ENCODE measurements at places on chromosomes 12 and 14. TPM values are rescaled to one million over a fixed set of nuclear protein-coding genes. Genes with fewer than 3 reads are reported as not detected.

GRCh38 chr12:75011120-75011519, 198.5 kb downstream of the KCNC2 start:
- no peak for DNase-seq

DNA sequence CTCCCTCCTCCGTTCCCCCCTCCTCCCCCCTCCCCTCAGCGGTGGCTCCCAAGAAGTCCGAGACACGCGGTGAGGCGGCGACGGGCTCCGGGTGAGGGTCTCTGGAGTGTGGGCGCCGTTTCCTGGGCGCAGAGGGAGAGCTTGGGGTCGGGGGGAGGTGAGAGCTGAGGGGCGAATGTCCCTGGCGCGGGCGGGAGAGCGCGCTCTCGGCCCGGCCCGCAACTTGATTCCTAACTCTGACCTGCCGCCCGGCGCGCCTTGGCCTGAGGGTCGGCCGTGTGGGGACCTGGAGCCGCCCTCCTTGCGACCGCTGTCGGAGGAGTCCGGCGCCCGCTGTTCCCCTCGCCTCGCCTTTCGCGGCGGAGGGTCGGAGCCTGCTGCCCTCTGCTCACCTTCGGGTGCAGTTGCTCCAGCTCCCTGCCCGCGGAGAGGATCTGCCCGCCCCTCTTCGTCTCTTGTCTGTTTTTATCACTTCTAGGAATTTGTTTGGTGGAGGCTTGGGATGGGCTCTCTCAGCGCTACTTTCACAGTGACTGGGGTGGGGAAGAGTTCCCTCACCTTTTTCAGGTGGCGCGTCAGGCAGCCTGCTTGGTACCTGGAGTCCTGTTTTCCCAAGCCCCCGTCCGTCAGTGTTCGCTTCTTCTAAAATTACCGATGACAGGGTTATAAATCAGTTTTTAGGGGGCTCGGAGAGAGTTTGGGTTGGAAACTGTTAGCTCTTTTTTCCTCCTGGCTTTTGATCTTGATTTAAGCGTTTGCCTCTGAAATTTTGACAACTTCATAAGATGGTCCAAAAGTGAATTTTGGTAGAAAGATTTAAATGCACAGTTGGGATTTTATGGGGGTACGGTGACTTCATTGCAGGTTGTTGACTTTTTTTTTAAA, 495 bp downstream of the ADIPOR2 start:
- peak; percentile 60 for DNase-seq

DNA sequence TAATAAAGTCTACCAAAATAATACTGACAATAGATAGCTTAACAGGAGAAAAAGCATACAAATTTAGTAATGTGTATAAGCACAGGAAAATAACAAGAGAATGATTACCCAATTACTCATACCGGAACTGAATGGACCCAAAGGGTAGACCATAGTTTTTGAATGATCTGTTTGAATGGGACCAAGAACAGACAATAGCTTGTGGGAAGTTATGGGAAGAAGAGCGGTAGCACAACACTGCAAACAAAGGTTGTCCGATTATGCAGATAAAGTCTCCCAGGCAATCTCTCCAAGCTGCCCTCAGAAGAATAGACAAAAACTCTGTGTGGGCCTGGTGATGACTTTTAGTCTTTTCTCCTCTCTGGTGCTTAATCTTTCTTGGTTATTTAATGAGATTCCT, 96.6 kb upstream of the NEDD1 start:
- DNase-seq = no peak

GRCh38 chr12:116381240-116381743, 103.8 kb upstream of the MED13L start:
- no peak for DNase-seq

DNA sequence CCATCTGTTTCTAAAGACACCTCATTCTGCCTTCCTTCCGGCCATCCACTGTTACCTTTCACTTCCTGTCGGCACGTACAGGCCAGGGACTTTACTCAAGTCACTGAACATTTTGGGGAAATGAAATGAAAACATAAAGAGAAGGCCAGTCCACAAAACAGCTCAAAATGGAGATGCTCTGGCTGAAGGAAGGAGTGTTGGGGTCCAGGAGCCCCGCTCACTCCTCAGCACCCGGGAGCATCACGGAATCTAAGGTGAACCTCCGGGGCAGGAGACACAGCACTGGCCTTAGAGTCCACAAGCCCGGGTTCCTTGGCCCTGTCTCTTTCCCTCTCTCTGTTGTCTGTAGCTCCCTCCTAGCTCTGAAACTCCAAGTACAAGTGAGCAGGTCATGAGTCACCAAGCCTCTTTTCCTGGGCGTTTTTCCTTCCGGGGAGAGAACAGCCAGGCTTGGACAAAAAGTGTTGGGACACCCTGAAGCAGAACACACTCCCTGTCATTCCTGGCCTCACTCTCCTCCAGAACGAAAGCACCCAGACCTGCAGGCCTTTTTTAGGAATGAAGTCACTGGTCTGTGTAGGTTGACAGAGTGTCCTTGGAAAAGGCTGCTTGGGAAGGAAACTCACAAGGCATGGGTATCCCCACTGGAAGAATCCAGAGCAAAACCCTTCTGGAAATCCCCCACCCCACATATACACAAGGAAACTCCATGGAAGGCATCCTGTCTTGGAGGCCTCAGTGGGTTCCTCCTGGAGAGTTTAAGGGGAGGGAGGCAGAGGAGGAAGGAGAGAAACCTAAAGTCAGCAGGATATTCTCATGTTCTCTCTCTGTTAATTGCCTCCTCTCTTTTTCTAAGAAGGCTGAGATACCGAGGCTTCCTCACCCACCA, 245.3 kb downstream of the ZFP36L1 start:
- no peak for DNase-seq

GRCh38 chr14:105474483-105475268, at the start of gene CRIP2:
CRIP2 (plus strand) TSS chr14:105474821; CDS start chr14:105474863, 42 bp downstream.
- no peak for DNase-seq

GRCh38 chr12:22792138-22792537, 167.2 kb downstream of the ETNK1 start:
- no peak for DNase-seq

GRCh38 chr14:100708425-100709288, 18.0 kb upstream of the DLK1 start:
- no peak for DNase-seq

GRCh38 chr12:3313066-3313465, 177.9 kb upstream of the PRMT8 start:
- DNase-seq = no peak

DNA sequence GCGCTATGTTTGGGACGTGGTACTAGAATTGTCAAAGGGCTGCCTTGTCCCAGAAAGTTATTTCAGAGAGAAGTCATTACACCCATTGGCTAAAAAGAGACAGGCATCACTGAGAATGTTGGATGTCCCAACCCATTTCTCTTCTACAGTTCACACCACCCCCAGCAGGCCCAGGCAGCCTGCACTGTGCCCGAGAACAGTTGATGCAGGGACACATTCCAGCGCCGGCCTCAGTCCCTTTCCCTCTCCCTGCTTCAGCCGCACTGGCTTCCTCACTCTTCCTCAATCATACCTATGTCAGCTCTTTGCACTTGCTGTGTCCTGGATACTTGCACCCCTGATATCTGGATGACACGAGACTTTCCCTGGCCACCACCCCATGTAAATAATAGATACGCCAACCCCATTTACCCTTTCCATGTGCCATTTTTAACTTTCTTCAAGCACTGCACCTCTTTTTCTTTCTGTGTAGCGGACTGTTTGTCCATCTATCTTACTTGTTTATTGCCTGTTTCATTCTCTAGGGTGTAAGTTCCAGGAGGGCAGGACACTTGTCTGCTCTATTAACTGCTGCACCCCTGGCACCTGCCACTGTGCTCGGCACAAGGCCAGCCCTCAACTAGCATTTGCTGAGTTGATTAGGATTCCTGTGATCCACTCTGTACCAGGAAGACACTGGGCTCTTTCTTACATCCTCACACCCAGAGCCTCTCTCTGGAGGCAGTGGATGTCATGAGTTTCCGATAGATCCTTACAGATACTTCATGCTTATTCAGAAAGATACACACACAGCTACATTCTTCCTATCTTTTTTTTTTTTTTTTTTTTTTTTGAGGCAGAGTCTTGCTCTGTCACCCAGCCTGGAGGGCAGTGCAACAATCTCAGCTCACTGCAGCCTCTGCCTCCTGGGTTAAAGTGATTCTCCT, 76.6 kb upstream of the CEP83 start:
- DNase-seq = no peak

GRCh38 chr12:109652977-109653264, 60.7 kb upstream of the FAM222A start:
- DNase-seq = no peak

GRCh38 chr14:101916816-101917412, 47.5 kb upstream of the DYNC1H1 start:
- no peak for DNase-seq

- no peak for DNase-seq
Observed at GRCh38 chr12:116009805-116010204, 267.7 kb downstream of the MED13L start.

- DNase-seq = no peak
Observed at GRCh38 chr12:58530742-58531062, 389.6 kb downstream of the LRIG3 start.

- DNase-seq = no peak
Observed at GRCh38 chr12:100382338-100382737, 25.5 kb downstream of the SLC17A8 start.

- DNase-seq = no peak
Observed at GRCh38 chr14:31934767-31935266, 142.3 kb upstream of the ARHGAP5 start.

GRCh38 chr12:112153181-112153892, 28.0 kb downstream of the TRAFD1 start:
- DNase-seq = no peak

- no peak for DNase-seq
Observed at GRCh38 chr14:73140811-73141323, 4.6 kb downstream of the PSEN1 start.

- no peak for DNase-seq
Observed at GRCh38 chr12:80861641-80862378, 75.9 kb downstream of the LIN7A start.

GRCh38 chr14:63918411-63918810, 65.6 kb downstream of the SYNE2 start:
- DNase-seq = no peak

DNA sequence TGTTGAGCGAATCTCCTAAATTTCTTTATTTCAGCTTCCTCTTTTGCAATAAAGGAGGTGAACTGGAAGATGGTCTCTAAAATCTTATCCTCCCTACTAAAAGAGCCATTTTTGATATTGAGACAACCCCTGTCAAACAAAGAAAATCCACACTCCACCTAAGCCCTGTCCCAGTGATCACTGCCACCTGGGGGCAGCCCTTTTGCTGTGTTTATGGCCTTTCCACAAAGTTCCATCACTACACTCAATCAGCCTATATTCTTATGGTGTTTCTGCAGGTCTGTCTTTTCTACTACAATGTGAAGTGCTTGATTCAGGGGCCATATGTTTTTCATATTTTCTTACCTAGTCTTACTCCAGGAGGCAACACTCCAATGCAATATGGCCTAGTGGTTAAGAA, 163.7 kb downstream of the BMP4 start:
- no peak for DNase-seq

GRCh38 chr14:90996967-90997366, 63.5 kb downstream of the RPS6KA5 start:
- DNase-seq = no peak

GRCh38 chr12:98736352-98737321, 91.5 kb downstream of the APAF1 start:
- DNase-seq = no peak

DNA sequence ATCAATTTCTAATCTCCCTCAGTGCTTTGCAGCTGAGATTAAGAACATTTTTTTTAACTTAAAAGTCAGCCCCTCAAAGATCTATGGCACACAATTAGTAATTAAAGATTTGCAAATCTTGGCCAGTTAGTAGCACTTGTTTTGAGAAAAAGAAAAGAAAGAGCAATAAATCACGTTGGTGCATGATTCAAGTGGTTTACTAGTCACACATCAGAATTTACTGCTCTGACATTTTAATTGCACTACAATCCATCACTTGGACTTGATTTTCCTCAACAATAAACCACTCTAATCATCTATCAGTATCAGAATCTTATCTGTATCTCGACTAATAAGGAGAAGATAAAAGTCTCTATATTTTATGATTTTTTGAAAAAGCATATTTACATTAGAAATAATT, 154.3 kb downstream of the HELB start:
- no peak for DNase-seq

- DNase-seq = no peak
Observed at GRCh38 chr14:94355191-94355794, 32.2 kb upstream of the SERPINA6 start.

- peak; percentile 85 for DNase-seq
Observed at GRCh38 chr14:49999146-49999761, 106.4 kb downstream of the ARF6 start.

DNA sequence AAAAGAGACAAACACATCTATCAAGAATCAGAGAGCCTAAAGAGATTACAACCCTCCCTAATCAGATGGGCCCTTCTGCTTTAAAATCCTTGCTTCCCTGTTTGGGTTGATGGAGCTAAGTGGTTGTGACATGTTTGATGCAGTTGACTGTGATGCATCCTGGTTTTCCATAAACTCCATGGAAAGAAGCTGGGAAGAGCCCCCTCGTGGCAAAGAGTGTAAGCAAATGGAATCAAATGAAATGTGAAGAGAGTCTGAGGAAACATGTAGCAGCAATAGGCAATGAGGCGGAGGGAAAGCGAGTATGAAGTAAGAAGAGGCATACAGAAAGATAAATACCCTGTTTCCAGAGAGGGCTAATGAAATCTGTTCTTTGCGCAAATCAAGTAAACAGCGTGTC, 70.4 kb upstream of the SLCO1C1 start:
- no peak for DNase-seq

- no peak for DNase-seq
Observed at GRCh38 chr12:131367983-131368667, 342.8 kb upstream of the SFSWAP start.

DNA sequence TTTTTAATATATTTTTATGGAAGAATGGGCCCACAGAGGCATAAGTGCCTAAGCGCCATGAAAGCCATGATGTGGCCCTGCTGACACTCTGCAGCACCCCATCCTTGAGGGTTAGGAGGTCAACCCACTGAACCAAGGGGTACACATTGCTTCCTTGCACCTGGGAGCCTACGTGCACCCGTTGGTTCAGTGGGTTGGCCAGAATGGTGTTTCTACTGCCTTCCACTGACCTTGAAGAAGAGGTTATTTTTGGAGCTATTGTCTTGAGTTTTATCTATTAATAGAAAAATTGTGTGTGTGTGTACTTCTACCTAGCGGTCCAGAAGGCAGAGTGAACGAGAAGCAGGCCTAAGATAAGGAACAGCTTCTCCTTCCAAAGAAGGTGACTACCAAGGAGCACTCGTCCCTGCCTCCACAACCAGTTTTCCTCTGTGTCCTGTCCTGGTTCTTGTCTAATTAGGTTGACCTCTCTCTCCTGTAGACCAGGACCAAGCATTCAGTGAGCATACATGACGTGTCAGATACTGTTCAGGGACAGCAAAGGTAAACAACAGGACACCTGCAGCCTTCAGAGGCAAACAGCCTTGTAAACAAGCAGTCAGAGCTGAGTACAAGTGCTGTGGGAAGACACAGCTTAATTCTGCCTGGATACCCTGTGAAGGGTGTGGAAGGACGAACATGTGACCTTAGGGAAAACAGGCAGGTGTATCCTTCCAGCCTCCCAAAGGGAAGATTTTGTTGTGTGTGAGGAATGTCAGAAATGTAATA, 30.4 kb upstream of the PLEK2 start:
- no peak for DNase-seq

Gene LALBA
- total RNA-seq = not detected

Gene PRH2
- total RNA-seq = not detected

Gene ADAMTS20
- total RNA-seq = not detected

Gene ARL1
- total RNA-seq = 75.3 TPM

Gene NYNRIN
- total RNA-seq = not detected

Gene IAPP
- total RNA-seq = not detected

Gene CNPY2
- total RNA-seq = 85.5 TPM

Gene SLC22A17
- not detected for total RNA-seq

Gene TBPL2
- not detected for total RNA-seq

Gene TNS2
- total RNA-seq = 1.3 TPM
